CD4-positive, alpha-beta T cell (primary cell): ENCODE measurements at places on chromosomes 3 and 15.

GRCh38 chr15:87215100-87215499, 1041.4 kb downstream of the NTRK3 start:
- no peak for DNase-seq

GRCh38 chr15:64000183-64000951, 45.9 kb downstream of the DAPK2 start:
- DNase-seq, result no peak

- no peak for DNase-seq
These were observed 22.9 kb downstream of the MBNL1 start for GRCh38 chr3:152291649-152292066.

GRCh38 chr3:41101231-41101630, 98.1 kb upstream of the CTNNB1 start:
- DNase-seq, result no peak

DNA sequence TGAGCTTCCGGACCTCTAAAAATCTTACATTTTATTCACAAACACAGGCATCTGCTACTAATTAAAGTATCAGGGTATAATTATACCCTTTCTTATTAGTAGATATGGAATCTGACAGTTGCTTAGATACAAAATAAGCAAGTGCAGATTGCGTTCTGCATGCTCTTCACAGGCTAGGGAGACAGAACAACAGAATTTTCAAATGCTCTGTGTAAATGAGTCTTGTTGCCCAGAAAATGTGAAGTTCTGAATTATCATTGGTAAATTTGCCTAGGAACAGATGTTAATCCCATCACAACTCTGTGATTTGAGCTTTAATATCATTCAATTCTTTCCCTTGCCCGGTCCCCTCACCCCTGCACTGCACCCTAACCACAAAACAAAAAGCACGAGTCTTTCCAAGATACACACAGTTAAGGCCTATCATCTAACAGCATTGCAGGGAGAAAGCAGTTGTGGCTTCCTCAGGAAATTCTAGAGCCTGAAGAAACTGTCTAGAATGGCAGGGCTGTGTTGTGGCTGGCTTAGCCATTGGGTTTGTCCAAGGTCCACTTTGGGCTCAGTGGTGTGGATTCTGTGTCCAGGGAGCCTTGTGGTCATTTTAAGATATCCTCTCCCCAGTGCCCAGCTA, 119.8 kb downstream of the PDCD6IP start:
- no peak for DNase-seq

GRCh38 chr3:193813501-193813830, 220.5 kb downstream of the OPA1 start:
- DNase-seq, result no peak

- no peak for DNase-seq
These were observed 164.8 kb upstream of the NUDT16 start for GRCh38 chr3:131216801-131217200.

GRCh38 chr3:157077565-157077991, 82.4 kb downstream of the CCNL1 start:
- no peak for DNase-seq

DNA sequence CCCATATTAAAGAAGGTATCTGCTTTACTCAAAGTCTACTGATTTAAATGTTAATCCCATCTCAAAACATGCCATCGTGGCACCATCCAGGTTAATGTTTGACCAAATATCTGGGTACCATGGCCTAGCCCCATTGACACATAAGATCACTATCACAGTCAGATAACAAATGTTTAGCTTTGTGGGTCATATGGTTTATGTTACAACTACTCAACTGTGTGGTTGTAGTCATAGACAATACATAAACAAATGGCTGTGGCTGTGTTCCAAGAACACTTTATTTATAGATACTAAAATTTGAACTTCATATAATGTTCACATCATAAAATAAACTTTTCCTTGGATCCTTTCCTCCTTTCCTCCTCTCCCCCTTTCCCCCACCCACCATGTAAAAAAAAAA, 9.8 kb upstream of the SNRPN start:
- DNase-seq, result no peak

DNA sequence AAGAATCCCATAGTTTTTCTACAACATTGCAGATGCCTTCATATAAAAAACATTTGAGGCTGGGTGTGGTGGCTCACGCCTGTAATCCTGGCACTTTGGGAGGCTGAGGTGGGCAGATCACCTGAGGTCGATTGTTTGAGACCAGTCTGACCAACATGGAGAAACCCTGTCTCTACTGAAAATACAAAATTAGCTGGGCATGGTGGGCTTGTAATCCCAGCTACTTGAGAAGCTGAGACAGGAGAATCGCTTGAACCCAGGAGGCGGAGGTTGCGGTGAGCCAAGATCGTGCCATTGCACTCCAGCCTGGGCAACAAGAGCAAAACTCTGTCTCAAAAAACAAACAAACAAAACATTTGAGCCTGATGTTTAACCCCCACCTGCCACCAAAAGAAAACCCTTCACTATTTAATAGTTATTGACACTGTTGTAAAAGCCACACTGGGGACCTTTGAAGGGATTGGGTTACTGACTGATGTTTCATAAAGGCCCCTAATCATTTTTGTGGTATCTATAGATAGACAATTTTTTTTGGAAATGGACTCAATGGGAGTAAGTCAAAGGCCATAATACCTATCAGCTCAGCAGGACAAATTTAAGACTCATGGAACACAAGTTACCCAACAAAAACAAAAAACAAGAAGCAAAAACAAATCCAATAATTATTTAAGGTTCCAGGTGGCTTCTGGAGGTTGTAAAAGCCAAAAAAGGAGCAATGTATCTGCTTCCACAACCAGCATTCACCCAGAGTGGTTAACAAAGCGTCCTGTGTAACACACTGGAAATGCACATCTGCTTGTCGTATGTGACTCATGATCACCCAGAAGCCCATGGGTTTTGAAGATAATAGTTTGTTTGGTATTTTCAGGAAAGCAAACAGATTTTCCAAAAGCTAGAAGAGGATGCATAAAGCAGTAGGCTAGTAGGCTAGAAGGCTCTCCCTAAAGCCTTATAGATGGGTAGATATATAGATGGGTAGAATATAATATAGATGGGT, 41.2 kb downstream of the CDCP1 start:
- DNase-seq, result no peak

GRCh38 chr3:187072511-187072910, 66.8 kb downstream of the RPL39L start:
- no peak for DNase-seq

DNA sequence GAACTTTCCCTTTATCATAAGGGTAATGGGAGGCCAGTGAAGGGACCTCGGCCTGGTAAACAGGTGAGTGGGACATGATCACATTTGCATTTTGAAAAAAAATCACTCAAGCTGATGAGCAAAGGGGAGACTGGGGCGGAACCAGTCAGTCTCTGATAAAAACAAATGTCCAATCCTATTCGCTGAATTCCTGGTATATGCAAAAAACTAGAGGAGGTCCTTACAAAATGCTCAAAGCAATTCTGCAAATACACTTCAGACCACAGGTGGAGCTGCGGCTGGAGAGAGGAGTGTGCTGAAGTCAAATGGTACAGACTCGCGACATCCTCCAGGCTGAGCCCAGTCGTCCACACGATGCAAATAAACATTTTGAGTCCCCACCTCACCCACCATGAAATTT, 166.7 kb downstream of the FOXP1 start:
- DNase-seq, result no peak

- DNase-seq, result no peak
These were observed 804.0 kb downstream of the ROBO1 start for GRCh38 chr3:78963771-78964170.
